Left renal cortex interstitium (tissue), 4 donors: ENCODE measurements at places on chromosomes 4 and X.

GRCh38 chr4:119559044-119559647 lies 69.5 kb downstream of the PDE5A start:
- peak; percentile 26 for DNase-seq

DNA sequence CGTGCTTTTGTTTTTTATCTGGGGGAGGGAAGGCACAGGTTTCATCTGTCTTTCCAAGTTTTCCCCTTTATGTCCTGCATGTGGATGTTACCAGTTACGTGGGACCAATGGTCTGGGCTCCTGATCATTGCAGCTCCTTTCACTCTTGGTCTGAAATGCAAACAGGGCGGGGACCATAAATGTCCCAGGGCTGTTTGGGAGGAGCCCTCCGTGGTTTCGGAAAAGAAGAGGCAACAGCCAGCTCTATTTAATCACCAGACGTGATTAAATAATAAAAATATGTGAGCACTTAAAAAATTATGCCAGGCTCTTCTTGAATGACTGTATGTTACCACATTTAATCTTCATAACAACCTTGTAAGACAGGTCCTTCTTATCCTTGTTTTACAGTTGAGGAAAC lies 30.8 kb upstream of the C1GALT1C1 start:
- DNase-seq = no peak

GRCh38 chr4:118905566-118905965 lies 16.9 kb downstream of the SYNPO2 start:
- no peak for DNase-seq

GRCh38 chrX:3699821-3700381 lies 13.5 kb downstream of the PRKX start:
- DNase-seq = no peak

GRCh38 chr4:163680386-163681098 lies 186.1 kb downstream of the TMA16 start:
- DNase-seq = no peak

DNA sequence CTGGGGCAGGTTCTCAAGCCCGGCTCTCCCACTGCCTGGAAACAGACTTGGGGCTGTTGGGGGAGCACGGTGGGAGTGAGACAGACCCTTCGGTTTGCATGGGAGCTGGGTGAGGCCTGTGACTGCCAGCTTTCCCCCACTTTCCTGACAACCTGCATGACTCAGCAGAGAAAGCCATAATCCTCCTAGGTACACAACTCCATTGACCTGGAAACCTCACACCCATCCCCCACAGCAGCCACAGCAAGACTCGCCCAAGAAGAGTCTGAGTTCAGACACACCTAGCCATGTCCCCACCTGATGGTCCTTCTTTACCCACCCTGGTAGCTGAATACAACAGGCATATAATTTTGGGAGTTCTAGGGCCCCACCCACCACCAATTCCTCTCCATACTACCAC lies 57.6 kb upstream of the UBQLN2 start:
- no peak for DNase-seq

GRCh38 chr4:158170691-158171561 lies 1.9 kb downstream of the GASK1B start:
- no peak for DNase-seq

DNA sequence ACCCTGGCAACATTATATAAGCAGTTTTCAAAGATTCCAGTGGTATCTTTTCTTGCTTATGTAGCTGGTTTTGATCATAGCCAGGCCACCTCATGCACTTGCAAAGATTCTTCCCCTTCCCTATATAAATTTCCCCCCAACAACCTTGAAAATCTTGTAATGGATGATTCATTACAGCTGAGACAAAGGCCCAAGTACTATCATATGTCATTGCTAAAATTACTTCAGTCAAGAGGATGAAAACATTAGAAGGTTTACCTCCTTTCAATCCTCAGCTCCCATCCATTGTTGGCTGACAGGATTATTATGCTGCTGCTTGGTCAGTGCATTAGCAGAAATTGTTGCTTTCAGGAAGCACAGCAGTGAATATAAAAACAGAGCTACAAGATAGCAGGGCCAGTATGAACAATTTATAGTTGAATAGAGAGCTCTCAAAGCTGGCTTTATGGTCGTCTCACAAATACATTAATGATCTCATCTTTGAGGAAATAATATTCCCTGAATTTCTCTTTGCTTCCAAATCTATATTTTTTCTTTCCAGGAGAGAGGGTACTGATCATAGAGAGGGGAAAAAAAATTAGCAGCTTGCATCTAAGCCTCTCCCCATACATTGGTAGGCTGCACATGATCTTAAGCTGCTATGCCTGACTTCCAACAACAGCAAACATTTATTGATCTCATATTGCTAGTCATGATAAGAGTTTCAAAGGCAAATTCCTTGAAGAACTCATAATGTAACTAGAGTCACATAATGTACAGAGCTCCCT lies 7.7 kb upstream of the ARHGEF38 start:
- DNase-seq = no peak

GRCh38 chr4:95290702-95291101 lies 258.1 kb downstream of the UNC5C start:
- DNase-seq = no peak

DNA sequence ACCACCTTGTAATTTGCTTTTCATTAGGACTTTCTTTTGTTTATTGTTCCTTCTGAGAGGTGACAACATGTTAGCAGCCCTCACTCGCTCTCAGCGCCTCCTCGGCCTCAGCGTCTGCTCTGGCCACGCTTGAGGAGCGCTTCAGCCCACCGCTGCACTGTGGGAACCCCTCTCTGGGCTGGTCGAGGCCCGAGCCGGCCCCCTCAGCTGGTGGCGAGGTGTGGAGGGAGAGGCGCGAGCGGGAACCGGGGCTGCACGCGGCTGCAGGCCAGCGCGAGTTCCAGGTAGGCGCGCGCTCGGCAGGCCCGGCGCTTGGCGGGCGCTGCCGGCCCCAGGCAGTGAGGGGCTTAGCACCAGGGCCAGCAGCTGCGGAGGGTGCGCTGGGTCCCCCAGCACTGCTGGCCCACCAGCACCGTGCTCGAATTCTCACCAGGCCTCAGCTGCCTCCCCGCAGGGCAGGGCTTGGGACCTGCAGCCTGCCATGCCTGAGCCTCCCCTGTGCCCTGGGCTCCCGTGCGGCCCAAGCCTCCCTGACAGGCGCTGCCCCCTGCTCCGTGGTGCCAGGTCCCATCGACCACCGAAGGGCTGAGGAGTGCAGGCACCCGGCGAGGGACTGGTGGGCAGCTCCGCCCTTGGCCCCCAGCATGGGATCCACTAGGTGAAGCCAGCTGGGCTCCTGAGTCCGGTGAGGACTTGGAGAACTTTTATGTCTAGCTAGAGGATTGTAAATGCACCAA lies 9.2 kb upstream of the AP1AR start:
- DNase-seq = no peak

- DNase-seq = no peak
Observed at GRCh38 chr4:46586566-46586965, 196.6 kb upstream of the GABRA2 start.

DNA sequence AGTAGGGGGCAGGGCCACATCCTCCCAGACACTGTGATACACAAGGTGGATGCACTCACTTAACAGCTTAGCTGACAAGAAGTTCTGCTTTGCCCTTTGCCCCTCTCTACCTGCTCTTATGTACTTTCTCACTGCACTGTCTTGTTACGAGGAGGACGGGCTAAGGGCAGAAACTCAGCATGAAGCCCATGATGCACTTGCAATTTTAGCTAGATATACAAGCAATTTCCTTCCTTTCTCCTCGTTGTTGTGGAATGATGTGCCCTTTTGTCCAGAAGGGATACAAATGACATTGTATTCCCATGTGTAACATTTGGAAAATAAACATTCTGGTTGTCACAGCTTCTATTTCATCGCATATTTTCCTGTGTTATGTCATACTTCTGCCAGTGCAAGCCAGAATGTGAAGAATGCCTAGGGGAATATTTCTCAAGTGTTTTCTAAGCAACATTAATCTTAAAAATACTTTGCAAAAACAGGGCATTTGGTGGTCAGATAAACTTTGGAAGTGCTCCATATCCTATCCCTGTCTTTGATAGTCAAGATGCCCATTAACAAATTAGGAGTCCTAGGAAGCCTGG lies 47.2 kb downstream of the MAOA start:
- no peak for DNase-seq

DNA sequence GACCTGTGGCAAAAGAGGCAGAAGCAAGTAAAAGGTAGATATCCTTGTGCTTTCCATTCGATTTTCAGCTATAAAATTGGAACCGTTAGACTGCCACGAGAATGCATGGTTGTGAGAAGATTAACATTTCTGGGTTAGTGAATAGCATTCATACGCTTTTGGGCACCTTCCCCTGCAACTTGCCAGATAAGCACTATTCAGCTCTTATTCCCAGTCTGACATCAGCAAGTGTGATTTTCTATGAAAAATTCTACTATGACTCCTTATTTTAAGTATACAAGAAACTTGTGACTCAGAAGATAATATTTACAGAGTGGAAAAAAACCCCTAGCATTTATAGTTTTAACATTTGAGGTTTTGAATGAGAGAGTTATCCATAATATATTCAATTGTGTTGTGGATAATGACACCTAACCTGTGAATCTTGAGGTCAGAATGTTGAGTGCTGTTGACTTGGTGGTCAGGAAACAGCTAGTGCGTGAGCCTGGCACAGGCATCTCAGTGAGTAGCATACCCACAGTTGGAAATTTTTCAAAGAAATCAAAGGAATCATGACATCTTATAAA lies 3.9 kb downstream of the FGB start:
- no peak for DNase-seq

- no peak for DNase-seq
Observed at GRCh38 chr4:7981738-7982394, 42.2 kb upstream of the AFAP1 start.

DNA sequence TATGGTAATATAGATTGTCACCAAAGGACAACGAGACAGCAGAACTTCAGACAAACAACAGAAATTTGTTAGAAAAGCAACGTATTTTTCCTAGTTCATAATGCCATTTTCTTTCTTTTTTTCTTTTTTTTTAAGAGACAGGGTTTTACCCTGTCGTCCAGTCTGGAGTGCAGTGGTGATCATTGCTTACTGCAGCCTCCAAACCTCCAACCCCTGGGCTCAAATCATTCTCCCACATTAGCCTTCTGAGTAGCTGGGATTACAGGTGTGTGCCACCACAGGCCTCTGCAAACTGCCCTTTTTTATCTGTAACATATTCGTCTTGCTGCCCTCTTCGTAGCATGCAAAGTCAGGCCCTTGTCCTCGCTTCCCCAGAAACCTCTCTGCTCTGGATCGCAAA lies 116.5 kb upstream of the PDLIM3 start:
- no peak for DNase-seq

GRCh38 chr4:73312967-73313366 lies 54.4 kb upstream of the ANKRD17 start:
- no peak for DNase-seq

- no peak for DNase-seq
Observed at GRCh38 chr4:181792641-181793040, 450.6 kb upstream of the TENM3 start.

- DNase-seq = no peak
Observed at GRCh38 chr4:115334736-115335411, 221.5 kb upstream of the NDST4 start.

GRCh38 chrX:152942077-152942442 lies 44.2 kb downstream of the ZNF185 start:
- no peak for DNase-seq

DNA sequence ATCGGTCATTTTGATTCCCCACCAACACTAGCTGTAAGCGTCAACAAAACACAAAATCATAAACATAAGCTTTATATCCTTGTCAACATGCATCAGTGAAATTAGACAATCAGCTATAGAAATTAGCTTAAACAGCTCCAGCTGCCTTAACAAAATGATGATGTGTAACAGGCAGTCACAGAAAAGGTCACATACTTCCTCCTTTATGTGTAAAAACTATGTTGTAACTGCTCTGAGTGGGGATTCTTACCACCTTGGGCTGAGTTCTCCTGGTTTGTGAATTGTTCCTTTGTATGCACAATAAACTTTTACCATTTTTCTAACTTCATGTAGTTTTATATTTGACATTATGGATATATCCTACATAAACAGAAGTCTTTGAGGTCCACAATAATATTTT lies 73.9 kb upstream of the MAP9 start:
- no peak for DNase-seq
